Suppressor macrophage treated with lipopolysaccharide for 1 hour (primary cell): ENCODE measurements at places on chromosomes 11 and 22.

DNA sequence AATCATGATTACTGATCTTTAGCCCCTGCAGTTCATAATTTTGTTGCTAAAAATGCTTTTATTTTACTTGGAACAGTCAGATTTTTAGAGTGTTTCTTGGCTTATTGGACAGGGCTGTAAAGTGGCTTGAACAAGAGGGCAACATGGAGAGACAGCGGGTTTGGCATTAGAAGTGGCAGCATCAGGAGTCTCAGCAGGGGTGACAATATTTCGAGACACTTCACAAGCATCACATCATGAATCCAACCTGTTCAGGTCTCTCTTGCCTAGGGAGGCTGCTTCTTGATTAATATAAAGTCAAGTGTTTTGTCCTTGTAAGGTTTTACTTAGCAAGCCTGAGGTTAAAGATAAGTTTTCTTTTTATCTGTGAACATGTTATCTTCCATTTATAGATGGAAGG lies 2249.5 kb downstream of the LRRC4C start:
- no peak for DNase-seq

DNA sequence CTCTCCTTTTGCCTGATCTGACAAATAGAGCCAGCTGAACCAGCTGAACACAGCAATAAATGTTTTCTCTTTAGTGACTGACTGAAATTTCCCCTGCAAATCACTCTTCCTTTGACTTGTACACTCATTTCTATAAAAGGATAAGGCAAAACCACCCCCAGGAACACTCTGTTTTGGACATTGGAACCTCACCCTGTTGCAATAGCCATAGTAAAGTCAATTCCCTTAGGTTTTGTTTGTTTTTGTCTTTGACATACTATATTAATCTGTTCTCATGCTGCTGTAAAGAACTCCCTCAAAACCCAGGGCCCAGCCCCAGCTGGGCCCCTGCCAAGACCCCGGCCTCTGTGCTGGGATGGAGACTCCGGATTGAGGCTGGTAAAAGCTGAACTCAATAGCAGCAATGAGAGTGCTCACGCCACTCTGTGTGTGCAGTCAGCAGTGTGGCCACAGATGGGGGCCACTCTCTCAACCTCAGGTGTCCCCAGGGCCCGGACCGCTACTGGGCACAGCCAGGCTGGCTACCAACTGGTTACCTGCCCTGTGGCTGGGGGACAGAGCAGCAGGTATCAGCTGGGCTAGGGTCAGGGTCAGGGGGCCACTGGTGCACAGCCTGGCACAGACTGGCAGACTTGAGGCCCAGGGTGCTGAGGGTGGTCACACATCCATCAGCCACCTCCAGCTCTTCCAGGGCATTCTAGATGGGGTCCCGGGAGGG lies 597.4 kb downstream of the LUZP2 start:
- DNase-seq = no peak

DNA sequence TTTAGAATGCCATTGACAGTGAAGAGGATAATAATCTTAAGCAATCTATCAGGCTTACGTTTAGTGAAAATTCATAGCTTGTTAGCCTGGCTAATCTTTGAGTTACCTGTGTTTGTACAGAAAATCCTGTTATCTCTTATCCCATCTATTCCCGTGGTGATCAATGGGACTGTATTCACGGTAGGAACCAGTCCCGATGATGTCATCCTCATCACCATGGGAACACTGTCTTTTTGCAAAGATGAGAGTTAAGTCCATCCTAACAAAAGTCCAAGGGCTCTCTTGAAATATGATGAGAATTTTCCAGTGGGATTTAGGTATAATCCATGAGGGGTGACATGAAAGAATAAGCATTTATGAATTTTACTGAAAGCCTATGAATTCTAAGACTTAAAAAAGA lies 762.2 kb downstream of the ETS1 start:
- DNase-seq = no peak

DNA sequence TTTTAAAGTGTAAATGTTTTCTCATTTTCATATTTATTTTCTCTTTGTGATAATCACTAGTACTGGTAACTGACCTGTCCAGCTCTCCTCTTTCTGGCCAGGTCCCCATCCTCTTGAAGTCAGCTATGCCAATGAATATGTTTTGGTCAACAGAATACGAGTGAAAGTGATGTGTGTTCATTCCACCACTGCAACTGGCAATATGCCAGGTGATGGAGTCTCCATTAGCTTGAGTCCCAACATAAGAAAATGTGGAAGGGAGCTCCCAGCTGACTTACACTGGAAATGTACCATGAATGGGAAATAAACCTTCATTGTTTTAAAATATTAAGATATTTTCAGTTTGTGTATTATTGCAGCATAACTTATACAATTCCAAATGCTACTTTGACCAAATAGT lies 75.8 kb downstream of the CCDC34 start:
- DNase-seq = no peak

DNA sequence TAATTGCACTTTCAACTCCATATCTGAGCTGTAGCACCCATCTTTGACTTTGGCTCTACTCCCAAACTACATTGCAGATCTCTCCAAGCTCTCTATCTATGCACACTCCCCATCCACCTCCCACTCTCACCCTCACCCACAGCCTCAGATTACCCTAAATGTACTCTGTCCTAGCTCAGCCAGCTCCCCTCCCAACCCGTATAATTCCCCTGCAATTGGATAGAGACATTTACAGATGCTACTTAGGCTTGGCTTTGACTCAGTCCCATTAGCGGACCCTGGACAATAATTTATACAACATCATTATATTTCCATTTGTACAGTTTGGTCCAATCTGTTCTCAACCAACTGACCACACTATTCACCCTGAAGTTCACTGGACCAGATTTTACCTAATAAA lies 338.9 kb upstream of the ANO3 start:
- DNase-seq = no peak

- DNase-seq = no peak
Measured at GRCh38 chr22:19048531-19048930, 73.7 kb downstream of the DGCR2 start.

GRCh38 chr11:126603486-126603885 lies 248.0 kb downstream of the ST3GAL4 start:
- no peak for DNase-seq

DNA sequence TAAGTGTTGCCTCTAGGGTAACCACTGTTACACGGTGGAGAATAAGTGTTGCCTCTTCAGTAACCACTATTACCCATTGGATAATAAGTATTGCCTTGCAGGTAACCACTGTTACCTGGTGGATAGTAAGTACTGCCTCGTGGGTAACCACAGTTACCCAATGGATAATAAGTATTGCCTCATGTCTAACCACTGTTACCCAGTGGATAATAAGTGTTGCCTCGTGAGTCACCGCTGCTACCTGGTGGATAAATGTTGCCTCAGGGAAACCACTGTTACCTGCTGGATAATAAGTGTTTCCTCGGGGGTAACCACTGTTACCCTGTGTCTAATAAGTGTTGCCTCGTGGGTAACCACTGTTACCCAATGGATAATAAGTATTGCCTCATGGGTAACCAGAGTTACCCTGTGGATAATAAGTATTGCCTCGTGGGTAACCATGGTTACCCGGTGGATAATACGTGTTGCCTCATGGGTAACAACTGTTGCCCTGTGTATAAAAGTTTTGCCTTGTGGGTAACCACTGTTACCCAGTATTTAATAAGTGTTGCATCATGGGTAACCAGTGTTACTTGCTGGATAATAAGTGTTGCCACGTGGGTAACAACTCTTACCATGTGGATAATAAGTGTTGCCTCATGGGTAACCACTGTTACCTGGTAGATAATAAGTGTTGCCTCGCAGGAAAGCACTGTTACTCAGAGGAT lies 12.3 kb upstream of the NXPE4 start:
- no peak for DNase-seq

DNA sequence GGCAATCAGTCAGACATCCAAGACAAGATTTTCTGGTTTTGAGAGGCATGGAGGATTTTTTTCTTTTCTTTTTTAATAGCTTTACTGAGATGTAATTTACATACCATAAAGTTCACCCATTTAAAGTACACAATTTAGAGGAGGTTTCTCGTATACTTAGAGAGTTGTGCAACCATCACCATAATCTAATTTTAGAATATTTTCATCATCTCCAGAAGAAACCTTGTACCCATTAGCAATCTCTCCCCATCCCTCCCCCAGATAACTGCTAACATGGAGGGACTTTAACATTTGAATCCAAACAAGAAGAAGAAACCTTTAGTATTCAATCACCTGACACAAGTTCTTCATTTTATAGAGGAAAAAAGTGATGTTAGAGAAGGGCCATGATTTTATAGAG lies 83.6 kb downstream of the CLPB start:
- no peak for DNase-seq

- no peak for DNase-seq
Measured at GRCh38 chr11:84817998-84818397, 809.1 kb downstream of the DLG2 start.

DNA sequence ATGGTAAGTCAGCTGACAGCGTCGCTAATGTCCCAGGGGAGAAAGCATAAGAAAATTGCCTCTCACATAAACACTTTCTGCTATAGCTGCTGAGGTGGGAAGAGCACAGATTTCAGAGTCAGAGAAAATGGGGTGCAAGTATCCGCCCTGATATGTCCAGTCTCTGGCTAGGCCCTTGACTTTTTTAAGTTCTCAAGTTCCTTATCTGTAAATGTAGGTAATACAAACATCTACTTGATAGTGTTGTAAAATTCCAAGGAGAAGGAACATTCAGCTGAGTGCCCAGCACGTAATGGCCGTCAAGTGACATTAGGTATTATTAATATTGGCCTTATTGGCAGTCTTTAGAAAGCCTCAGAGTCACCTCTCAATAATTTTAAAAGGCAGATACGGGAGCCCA lies 143.6 kb downstream of the NTM start:
- DNase-seq = no peak

DNA sequence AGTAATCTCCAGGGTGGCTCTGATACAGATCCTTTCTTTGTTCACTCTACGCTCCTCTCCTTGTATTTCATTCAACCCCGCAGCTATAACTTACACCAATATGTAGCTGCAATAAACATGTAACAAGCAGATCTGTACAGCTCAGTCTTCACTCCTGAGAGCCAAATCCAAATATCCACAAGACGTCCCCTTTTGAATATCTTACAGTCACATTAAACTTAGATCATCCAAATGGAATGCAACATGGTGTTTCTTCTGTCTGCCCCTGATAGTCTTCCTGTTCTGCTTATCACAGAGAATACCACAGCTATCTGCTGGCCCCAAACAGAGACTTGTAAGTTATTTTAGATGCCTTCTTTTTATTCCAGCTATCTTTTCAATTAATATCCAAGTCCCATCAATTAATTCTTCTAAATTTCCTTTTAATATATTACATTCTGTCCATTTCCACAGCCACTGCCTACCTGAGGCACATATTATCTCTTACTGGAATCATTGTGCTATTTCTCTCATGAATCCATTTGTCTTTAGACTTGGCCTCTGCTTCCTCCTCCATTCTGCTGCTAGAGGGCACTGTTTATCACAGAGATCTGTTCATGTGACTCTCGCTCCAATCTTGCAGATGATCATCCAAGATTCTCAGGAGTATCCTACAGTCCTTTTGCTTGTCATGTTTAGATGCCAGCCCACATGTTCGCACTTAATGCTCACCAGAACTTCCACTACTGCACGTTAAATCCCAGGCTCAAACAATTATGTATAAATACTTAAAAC lies 908.6 kb downstream of the NTM start:
- DNase-seq = no peak
